Activated CD4-positive, alpha-beta T cell treated with anti-CD3 and anti-CD28 coated beads, Interleukin-2, amount 50 U/mL, for 4 hours (primary cell): ENCODE measurements at places on chromosomes 5 and 9.

DNA sequence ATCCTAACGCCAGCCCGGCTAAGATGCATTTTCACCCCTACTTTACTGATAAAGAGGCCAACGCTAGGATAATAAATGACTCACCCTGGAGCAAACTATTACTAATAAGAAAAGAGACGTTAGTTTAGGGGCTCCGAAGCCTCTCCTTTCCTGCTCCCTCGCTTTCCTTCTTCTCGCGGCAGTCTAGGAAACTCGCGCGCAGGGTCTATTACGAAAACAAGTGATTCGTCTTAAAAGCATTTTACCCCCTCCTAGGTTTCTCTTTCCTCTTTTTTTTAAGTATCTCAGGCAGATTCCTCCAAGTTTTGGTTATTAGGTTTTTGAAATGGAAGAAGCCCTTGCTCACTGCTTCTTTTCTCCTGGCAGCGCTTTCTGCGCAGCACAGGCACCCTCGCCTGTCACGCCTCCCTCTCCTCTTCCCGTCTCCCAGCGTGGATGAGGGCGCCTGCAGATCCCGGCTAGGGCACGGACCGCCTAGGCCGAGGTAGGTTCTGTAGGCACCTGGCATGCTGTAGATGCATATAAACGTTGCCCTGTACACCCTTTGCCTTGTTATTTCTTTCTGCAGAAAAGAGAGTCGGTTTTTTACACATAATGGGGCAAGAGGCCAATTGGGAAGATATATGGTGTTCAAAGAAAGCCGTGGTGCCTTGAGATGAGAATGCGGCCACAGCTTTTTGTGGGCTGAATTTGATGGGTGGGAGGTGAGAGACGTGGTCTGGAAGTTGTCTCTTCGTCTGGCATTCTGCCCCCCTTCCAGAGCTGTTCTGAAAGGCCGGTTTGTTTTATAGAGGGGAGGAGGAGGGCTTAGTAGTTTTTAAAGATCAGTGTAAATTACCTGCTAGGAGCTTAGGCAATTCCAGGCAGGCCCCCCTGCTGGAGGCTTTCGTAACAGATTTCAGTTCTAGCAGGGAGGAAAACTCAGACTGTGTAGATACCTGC lies 983 bp downstream of the GCNT1 start:
- DNase-seq = no peak

DNA sequence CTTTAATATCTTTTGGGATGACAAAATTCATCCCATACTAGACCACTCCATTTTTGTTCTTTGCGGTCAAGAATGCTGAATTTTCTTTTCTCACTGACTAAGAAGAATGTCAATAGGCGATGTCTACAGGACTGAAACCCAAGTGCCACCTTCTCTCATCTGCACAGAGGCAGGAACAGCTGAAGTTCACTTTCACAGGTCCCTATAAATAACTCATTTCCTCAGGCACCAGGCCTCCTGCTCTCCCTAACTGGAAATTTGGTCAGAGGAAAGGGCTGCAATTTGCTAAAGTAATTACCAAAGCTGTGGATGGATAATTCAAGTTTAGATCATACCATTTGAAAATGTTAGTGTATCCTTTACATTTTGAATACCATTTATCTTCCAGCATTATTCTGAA lies 142.9 kb downstream of the DIRAS2 start:
- no peak for DNase-seq

DNA sequence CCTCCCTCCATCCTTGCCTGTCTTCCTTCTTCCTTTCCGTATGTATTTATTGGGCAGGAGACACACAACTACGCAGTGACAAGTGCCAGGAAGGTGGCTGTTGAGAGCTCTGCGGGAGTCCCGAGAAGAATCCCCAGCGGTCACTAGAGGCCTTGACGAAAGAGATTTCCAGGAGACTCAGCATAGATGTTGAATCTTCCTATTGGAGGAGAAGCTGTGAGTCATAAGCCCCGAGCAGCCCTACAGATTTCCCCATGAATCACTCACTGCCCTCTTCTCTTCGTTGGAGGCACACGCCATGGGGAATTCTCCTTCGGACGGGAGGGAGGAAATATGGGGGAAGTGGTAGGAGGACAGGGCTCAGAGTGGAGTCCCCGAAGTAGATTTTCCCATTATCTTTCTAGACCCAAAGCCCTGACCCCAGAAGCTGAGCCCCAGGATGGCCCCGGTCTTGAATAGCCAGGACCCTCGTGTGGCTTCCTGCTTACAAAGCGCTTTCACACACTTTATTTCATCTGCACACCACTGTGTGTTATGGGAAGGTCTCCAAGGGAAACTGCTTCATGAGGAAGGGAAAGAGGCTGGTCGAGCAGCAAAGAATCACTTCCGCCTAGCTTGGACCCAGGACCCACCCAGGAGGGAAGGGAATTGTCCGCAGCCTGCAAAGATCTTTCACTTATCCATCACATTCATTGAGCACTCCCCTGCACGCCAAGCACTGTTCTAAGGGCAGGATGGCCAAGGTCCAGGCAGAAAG lies 12.7 kb downstream of the DUSP1 start:
- no peak for DNase-seq

GRCh38 chr9:37501957-37502596 lies 16.3 kb downstream of the POLR1E start:
- no peak for DNase-seq

DNA sequence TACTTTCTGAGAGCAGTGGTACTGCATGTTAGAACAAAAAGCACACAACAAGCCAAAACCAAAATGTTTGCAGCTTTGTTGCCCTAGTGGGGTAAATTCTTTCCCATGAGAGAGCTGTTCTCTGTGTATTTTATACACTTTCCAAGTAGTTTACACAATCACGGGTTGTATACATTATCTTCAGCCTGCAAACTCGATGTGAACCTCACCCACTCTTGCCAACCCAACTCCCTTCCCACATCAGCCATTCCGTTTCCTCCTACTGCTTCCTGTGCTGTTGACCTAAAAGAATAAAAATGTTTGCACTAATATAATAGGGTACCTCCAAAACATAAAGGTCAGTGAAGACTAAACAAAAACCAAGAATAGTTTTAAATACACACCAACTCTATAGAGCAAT lies 47.0 kb downstream of the IQGAP2 start:
- no peak for DNase-seq

- DNase-seq = no peak
Measured at GRCh38 chr5:88653471-88653870, 229.5 kb downstream of the MEF2C start.

DNA sequence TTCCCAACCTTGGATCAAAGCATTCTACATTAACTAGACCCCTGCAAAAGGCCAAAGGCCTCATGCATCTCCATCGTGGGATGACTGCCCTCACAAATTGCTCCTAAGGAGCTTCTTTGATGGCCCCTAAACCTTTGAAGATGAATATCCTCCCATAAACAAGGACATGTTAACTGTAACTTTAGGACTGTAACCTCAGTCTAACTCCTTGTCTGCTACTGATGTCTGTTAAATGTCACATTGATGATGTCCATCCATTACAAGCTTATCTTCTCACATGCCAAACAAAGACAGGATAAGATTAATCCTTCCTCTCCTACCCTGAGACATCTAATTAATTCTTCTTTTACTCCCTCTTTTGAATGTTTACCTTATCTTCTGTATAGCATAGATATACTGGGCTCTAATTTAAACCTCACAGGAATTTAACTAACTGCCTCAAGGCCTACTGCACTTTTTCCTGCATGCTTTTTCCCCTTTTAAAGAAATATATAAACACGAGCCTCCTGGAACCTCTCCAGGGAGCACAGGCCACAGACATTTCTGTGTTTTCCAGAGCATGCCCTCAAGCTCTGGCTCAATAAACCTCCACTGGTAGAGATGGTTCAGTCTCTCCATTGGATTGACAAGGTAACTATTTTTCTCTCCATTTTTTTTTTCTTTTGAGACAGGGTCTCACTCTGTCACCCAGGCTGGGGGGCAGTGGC lies 90.6 kb upstream of the SLC25A48 start:
- DNase-seq = no peak

DNA sequence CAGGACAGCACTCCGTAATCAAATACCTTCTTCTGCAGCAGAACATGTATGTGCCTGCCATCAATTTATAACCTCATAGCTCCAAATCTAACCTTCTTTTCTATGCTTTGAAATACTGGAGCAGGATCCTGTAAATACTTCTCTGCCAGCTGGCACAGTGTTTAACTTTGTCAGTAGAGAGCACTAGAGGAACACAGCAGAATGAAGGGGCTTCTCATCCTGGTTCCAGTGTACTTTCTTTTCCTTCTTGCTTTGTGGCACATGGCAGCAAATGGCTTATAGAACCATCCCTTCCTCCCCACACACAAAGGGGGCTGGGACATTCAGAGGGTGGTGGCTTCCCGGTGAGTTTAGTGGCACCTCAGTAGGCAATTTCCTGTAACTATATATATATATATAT lies 3.8 kb upstream of the FBXW11 start:
- DNase-seq = no peak

GRCh38 chr5:171152382-171152781 lies 156.7 kb upstream of the TLX3 start:
- DNase-seq = no peak

- DNase-seq = no peak
Measured at GRCh38 chr9:14403081-14403480, 89.1 kb upstream of the NFIB start.

GRCh38 chr5:32942225-32942989 lies 231.3 kb downstream of the NPR3 start:
- DNase-seq = no peak

- DNase-seq = peak; percentile 78
Measured at GRCh38 chr5:176573564-176574296, 24.6 kb downstream of the CDHR2 start.

DNA sequence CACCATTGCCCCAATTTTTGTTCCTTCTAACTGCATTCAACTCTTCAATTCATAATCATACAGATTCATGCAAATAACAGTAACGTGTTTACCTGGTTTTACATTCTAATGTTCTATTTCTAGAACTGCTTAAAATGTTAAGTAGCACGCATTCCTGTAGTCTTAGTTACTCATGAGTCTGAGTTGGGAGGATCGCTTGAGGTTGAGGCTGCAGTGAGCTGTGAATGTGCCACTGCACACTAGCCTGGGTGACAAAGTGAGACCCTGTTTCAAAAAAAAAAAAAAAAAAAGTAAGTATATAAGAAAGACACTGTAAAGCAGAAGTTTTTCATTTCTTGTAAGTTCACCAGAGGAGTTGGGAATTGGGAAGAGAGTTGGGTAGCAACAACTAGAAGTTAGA lies 105.9 kb downstream of the F2RL2 start:
- no peak for DNase-seq

GRCh38 chr5:113259034-113259433 lies 175.8 kb downstream of the TSSK1B start:
- DNase-seq = no peak

GRCh38 chr5:145682197-145682899 lies 152.8 kb downstream of the PRELID2 start:
- no peak for DNase-seq

DNA sequence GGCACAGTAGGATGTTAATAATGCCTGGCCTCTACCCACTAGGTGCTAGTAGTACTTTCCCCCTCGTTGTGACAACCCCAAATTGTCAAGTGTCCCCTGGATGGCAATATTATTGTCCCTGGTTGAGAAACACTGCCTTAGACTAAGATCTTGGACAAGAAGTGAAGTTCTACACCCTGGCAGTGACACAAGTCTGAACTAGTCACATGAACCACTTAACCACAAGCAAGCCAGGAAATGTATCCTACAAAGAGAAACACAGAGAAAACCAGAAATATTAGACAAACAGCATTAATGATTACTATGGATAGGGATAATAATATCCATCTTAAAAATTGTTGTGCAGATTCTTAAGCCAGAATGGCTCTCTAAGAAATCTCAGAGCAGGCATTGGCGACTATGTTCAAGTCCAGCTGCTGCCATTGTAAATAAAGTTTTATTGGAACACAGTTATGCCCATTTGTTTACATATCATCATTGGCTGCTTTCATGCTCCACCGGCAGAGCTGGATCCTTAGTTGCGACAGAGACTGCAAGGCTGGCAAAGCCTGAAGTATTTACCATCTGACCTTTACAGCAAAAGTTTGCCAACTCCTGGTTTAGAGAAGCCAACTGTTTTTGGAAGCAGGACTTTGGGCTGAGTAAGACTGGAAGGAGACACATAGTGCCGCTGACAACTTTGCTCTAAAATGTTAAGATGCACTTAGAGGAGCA lies 80.8 kb downstream of the NTRK2 start:
- no peak for DNase-seq

DNA sequence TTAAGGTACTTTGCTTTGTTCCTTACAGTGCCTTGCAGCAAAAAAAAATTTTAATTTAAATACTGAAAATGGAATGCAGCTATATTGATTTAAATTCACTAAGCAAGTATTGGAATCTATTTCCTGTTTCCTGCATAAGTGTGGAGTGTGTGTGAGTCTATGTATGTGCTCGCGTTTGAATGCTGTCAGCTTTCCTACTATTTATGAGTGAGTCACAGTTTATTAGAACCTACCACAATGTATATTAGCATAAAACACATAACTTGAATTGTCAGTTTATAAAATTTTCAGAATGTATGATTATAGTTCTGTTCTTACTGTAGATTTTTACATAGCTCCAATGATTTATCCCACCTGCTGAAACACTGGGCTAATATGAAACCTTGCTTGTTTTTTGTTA lies 302.1 kb downstream of the NR2F1-AS1 start:
- no peak for DNase-seq

GRCh38 chr5:5373351-5373989 lies 49.0 kb upstream of the ICE1 start:
- no peak for DNase-seq

- DNase-seq = no peak
Measured at GRCh38 chr9:81619353-81620001, 69.9 kb downstream of the TLE1 start.

DNA sequence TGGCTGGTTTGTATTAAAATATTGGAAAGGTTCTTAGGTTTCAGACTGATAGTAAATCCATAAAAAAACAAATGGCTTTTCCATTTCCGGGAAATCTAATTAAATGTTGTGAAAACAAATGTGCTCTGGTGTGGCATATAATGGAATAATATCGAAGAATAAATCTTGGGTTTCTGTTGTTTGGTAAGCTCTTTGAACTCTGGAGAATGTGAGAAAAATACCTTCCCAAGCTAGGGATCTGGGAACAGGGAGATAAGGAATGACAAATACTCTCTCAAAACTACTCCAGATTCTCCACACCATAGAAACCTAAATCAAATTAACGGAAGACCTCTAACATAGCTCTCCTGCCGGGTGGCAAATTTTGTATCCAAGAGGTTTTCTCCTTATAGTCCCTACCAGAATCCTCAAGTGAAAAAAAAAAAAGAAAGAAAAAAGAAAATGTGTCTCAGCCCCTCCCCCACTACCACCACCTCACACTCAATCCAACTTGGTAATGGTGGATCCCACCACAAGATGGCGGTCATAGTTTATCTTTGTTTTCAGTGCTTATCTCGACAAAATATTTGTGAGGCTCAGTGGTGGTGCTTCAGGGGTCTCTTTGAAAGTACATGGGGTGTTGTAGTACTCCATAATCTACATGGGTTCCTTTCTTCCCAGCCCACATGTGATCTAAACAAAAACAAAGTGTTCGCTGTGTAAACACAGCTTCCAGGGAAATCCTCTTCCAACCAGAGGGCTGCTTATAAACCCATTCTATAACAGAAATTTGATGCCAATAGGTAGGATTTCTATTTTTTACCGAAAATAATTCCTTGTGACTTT lies 54.5 kb upstream of the FST start:
- DNase-seq = no peak

GRCh38 chr9:132622159-132622558 lies 39.8 kb downstream of the BARHL1 start:
- DNase-seq = no peak

GRCh38 chr5:1877103-1878049 lies 5.3 kb downstream of the IRX4 start:
- no peak for DNase-seq

GRCh38 chr9:73011956-73012355 lies 59.1 kb upstream of the ALDH1A1 start:
- no peak for DNase-seq
